ENCODE measurements at places on chromosomes 7 and 10.

- DNase-seq: no peak
Measured at GRCh38 chr7:3588341-3588740, 287.3 kb downstream of the SDK1 start.

- no peak for DNase-seq
Measured at GRCh38 chr10:70695241-70696030, 23.1 kb downstream of the ADAMTS14 start.

GRCh38 chr10:77817541-77817940, 109.0 kb downstream of the DLG5 start:
- DNase-seq: no peak

- no peak for DNase-seq
Measured at GRCh38 chr10:82438277-82438676, 563.3 kb downstream of the NRG3 start.

DNA sequence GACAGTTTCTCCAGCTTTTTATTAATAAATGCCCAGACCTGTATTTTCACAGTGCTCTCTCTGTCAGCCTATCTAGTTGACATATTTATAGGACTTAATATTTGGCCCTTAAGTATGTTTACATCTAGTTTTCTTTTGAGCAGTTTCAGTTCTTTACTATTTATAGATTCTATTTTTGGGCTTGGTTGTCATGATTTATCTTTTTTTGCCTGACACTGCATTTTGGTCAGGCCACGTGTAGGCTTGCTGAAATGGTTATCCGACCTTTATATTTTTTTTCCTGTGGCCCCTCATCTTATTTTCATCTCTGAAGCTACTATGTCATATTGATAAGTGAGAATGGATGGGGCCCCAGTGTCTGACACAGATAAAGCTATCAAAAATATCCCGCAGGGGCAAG, 515.4 kb upstream of the FZD8 start:
- DNase-seq: no peak

DNA sequence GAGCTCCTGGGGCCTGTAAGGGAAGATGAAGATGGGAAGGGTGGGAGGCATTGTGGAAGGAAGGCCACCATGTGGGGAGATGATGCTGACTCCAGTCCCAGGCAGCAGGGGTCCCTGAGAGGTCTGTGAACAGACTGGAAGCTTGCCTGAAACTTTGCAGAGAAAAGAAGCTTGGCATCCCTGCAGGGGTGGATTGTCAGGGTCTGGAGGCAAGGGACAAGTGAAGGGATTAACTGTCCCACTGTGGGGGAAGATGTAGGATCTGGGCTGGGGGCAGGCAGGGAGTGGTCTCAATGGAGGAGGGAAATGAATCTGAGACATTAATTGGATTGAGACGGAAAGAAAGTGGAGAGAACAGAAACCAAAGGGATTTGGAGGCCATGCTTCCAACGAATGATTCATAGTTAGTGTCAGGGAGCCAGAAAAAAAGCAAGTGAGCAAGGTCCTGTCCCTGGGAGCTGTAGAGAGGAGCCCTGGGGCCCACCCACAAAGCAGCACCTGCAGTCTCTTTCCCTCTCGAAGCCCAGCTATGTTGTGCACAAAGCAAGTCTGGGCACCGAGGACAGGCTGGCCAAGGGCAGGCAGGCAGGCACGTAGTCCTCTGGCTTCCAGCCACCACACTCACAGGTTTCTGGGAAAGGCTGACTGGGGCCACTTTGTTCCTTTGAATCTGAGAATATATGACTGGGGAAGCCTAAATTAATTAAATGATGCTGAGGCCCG, 4.7 kb upstream of the SLC18A3 start:
- no peak for DNase-seq

DNA sequence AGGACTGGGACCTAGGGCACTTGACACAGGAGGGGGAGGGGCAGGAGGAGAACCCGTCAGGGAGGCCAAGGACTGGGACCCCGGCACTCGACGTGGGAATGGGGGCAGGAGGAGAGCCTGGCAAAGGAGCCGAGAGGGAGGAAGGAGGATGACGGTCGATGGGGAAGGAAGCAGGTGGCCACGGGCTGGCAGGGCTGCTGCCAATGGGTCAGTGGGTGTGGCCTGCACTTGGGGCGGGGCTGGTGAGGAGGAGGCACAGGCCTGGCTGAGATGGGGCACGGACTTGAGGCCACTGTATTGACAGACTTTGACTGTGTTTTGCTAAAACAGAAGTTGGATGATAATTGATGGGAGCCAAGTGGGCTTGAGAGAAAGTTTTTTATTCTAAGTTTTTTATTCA, 68.9 kb downstream of the RBM33 start:
- no peak for DNase-seq

DNA sequence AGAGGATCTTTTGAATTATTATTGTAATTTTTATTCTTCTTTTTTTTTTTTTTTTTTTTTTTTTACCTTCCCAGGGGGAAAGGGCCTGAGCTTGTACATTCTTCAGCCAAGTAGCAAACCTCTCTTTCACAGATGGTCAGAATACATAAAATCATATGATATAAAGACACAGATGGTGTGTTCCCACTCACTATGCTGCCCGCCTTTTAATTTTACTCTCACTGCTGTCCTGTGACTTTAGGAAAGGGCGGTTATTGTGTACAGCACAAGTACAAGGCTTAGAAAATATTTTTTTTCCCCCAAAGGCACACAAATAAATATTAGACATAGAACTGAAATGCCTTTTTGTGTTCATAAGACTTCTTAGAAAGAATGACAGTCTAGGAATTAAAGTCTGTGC, 213.6 kb downstream of the RPS24 start:
- no peak for DNase-seq

- DNase-seq: no peak
Measured at GRCh38 chr7:114885836-114886235, 36.1 kb upstream of the MDFIC start.
